ENCODE measurements at places on chromosomes 2 and 18.

- DNase-seq, result no peak
These were observed 772.2 kb downstream of the TRIB2 start for GRCh38 chr2:13488965-13489364.

- no peak for DNase-seq
These were observed 116.8 kb upstream of the GATA6 start for GRCh38 chr18:22052405-22053105.

GRCh38 chr2:28252311-28252710 lies 140.3 kb upstream of the FOSL2 start:
- DNase-seq, result no peak

- DNase-seq, result no peak
These were observed 146.6 kb downstream of the VAPA start for GRCh38 chr18:10060469-10060782.

GRCh38 chr18:21798126-21798525 lies 57.5 kb downstream of the MIB1 start:
- DNase-seq, result no peak

GRCh38 chr2:62297624-62298010 lies 101.7 kb downstream of the B3GNT2 start:
- no peak for DNase-seq

- DNase-seq, result no peak
These were observed 24.9 kb upstream of the GALNT3 start for GRCh38 chr2:165818920-165819319.

- DNase-seq, result no peak
These were observed 43.3 kb downstream of the OSBPL1A start for GRCh38 chr18:24354278-24354677.

- no peak for DNase-seq
These were observed 182.4 kb downstream of the CDH2 start for GRCh38 chr18:27994571-27994970.

DNA sequence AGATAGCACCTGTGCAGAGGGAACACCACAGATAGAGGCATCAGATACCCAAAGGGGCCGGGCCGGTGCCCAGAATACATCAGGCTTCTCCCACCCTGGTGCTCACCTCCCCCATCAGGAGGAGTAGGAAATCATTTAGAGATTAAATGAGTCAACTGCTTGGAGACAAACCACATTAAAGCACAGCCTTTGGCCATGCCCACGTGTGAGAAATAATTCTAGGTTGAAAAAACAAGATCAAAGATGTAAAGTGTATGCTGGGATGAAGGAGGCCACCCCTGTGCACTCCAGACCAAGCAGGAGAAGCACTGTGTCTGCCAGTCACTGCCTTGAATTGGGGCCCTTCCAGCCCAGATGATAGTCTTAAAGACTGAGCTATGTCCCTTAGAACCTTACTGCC lies 152.8 kb upstream of the ACAA2 start:
- no peak for DNase-seq

DNA sequence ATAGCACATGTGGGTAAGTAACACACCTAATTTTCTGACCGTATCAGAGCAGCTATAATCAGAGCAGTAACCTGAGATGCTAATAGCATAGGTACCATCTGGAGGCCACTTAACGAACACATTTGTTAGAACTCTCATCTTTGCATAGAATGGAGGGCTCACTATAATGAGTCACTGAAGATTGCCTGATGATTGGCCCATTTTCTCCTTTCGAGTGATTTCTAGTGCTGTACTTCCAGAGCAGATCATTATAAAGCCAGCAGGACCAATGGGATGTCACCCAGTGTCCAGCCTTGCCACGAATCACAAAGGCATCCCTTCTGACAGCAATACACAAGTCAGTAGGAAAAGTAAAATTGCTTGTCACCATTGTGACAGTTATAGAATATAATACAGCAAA lies 81.7 kb upstream of the REV1 start:
- no peak for DNase-seq

DNA sequence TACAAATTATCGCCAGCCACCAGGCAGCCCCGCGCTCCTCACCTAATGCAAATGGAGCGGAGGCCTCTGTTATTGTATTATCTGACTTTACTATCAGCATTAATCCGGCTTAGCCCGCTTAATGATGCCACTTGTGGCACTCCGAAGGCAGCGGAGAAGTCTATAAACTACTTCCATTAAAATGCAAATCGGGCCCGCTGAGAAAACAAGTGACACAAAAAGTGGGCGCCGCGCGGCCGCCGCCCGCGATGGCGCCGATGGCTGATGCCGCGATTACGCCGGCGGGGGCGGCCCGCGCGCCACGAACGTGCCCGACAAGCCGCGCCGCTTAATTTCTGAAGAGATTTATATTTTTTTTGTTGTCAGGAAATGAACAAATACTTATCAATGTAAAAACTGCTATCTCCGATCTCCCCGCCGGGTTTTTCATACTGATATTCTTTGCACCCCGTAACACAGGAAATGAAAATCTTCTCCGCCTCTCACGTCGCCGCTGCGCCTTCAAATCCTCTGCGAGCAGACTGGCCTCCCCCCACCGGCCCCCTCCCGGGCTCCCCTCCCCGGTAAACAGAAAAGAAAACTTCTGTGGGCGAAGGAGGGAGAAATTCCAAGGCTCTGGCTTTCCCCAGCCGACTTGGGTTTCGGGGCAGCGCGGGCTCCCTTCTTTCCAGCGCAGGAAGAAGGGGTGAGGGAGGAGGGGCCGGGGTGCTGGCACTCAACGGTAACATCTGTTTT lies 221.8 kb downstream of the INSIG2 start:
- no peak for DNase-seq

DNA sequence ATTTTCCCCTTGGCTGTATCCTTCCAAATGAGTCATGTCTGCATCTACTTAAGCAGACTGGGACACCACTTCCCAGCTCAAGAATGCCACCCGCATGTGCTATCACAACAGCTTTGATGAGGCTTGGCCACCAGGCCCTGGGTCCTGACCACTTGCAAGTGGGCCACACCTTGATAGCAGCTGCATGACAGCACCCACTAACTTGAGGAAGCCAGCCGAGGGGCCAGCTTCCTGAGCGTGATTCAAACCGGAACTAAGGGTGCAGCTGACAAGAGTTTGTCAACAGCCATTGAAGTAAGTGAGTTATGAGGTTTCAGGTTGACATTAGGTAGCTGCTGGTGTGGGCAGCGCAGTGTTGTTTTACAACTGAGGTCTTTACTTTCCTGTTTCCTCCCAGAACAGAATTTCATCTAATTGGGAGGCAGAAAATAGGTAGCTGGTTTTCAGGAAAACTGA lies 54.4 kb downstream of the EPHA4 start:
- no peak for DNase-seq

- no peak for DNase-seq
These were observed 32.1 kb upstream of the RPL31 start for GRCh38 chr2:100969998-100970397.

DNA sequence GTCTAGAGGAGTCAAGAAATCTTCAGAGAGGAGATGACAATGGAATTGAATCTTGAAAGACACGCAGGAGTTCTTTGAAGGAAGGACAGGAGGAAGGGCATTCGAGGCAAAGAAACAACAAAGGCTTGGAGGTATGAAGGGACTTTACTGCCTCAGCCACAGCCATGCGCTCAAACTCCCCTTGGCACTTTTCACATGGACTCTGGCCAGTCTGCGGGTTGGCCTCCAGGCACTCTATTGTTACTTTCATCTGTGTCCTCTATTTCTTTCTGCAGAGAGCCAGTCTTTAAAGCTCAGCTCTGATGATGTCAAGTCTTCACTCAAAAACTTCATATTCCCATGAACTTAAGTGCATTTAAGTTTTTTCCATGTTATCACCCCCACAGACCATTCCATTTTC lies 95.4 kb downstream of the ZAP70 start:
- DNase-seq, result no peak

DNA sequence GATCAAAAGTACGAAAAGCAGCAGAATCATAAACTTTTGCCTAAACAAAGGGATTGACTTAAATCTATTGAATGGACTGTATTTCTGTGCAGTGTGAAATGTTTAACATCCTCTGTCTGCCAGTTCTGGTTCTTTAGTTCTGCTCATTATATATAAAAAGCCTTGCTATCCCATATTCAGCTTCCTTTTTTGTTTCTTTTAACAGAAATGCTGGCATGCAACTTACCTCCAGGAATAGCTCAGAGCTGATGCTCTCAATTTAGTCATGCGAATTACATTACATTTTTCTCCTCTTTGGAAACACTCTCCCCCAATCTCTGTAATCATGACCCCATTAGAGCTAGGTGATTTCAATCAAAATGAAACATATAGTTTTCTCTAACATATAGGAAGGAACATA lies 73.6 kb downstream of the SPHKAP start:
- DNase-seq, result no peak

DNA sequence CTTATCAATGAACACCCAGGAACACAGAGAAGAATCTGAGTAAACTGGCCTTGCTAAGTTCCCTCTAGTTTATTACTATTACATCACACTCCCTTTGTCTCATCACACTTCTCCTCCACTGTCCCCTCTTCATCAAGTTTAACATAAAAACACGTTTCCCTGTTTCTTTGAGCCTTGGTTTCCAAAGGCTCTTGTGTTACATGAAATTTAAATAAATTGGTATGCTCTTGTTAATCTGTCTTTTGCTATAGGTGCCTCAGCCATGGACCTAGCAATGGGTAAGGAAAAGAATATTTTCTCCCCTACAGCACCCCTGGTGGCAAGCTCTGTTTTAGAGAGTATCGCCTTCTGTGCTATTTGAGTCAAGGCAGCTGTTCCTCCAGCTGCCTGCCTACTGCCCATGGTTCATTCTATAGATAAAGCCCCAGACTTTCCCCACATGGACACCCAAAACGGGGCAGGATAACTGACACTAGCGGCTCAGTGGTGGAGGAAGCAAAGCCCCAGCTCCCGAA lies 31.8 kb downstream of the TGIF1 start:
- DNase-seq, result no peak

- peak; percentile 72 for DNase-seq
These were observed 138.8 kb downstream of the MCFD2 start for GRCh38 chr2:46776687-46777327.

- no peak for DNase-seq
These were observed 3.9 kb downstream of the BOD1L2 start for GRCh38 chr18:57150828-57151227.

DNA sequence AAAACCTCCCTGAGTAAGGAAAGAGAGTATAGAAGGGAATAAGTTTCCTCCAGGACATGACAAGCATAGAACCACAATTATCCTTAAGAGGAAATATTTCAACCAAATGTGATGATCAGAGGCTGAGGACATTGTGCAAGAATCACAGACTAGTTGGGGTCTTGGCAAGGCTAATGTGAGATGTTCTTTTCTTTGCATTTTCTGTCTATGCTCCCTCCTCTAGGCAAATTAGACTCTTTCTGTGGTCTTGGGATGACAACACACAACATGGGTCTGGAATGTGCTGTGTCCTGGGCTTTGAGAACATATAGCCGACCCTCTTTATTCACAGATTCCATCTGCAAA lies 32.0 kb upstream of the IL1RL1 start:
- DNase-seq, result no peak

GRCh38 chr18:22980394-22980793 lies 47.3 kb downstream of the RBBP8 start:
- no peak for DNase-seq

DNA sequence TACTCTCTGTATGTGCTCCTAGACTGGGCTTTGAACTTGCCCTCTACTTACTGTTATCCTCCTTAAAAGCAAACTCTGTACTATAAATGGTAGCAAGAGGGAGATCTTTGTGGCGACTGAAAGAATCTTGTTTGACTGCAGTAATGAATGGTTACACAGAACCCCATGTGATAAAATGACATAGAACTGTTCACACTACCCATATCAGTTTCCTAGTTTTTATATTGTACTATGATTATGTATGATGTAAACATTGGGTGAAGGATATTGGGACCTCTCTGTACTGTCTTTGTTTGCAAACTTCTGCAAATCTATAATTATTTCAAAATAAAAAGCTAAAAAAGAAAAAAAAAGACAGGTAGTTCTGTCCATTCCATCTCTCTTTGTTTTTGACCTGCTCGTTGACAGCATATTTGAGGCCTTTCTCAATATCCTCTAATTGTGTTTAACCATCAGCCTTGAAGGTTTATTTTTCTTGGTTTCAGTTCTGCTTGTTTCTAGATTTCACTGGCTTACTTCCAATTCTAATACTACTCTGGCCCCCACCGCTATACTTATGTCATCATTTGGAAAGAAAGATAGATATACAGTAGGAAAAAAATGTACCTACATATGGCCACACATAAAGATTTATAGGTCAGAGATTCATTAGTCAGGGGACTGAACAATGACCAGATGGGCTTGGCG lies 79.2 kb upstream of the MYO3B start:
- no peak for DNase-seq

DNA sequence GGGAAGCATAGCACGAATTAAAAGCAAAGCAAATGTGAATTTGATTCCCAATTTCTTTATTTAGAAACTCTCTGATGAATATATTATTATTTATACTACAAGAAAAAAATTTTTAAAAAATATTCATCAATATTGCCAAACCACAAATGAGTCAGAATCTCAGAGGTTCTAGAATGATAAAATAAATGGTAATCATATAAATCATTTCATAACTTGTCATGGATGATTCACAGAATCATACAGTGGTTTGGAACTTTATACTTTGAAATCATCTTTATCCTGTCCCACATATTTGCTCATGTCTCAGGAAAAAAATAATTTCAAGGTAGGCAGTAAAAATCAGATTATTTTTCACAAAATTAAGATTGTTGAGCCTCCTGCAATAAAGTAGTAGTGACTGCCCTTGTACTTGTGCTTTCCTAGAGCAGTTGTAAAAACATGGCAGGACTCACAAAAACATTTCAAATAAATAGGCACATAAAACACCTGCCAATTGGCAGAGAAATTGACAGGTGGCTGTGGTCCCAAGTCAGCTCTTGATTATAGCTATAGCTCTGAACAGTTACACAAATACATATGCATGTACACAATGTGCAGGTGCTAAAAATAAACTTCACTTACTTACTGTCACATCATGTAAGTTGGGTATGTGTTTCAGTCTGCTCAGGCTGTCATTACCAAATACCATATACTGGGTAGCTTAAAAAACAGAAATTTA lies 273.9 kb upstream of the SESTD1 start:
- no peak for DNase-seq

- no peak for DNase-seq
These were observed 139.0 kb upstream of the SESTD1 start for GRCh38 chr2:179403624-179404023.

- DNase-seq, result no peak
These were observed 29.0 kb downstream of the LGALSL start for GRCh38 chr2:64482765-64483504.

- DNase-seq, result no peak
These were observed 170.6 kb downstream of the FHOD3 start for GRCh38 chr18:36468161-36468560.

DNA sequence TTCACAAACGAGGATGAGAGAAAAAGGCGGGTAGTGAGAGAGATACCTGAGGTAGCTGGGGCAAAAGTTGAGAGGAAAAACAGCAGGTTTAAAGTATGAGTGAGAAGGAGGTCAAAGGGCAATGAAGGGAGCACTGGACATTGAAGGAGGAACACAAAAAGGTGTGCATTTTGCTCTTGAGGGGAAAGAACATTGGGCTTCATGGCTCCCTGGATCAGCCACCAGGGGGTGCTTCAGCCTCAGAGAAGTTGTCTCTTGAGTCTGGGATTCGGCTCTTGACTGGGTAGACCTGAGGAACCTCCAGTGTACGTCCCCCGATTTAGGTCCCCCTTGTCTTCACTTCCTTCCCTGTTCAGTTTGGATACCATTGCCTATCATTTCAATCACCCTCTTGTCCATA lies 128.5 kb downstream of the RAPGEF4 start:
- peak; percentile 28 for DNase-seq

GRCh38 chr2:136381722-136382633 lies 264.0 kb upstream of the CXCR4 start:
- DNase-seq, result no peak

GRCh38 chr2:127614731-127615130 lies 31.2 kb upstream of the GPR17 start:
- no peak for DNase-seq

GRCh38 chr2:180983468-180984242 lies 3.2 kb downstream of the UBE2E3 start:
- DNase-seq, result no peak
